ENCODE measurements at places on chromosomes 2 and 18.

DNA sequence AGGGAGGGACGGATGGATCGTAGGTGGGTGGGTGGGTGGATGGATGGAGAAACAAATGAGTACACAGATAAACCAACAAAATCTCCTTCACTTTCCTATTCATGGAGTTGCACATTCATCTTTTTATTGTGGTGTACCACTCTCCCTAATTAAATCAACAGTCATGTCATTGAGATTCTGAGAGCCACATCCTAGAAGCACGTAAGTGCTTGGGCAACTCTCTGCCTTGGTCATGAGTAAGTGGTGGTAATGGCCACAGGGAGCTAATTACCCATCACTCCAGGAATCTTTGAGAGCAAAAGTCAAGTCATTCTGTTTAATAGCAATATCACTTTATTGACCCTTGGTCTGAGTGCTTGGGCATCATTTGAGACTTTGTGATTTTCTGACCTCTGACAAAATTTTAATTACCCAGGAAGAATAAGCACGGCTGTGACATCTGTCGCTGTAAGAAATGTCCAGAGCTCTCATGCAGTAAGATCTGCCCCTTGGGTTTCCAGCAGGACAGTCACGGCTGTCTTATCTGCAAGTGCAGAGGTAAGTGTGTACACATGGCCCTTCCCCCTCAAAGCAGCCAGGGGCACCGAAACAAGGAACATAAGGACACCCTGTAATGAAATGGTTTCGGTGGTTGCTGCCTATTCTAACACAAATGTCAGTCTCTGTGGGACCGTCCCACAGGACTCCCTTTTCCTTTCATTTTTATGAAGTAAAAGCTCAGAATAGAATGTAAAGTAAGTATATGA lies 85.9 kb downstream of the FEZ2 start:
- no peak for DNase-seq

GRCh38 chr2:105747991-105748390 lies 3.3 kb downstream of the NCK2 start:
- no peak for DNase-seq

DNA sequence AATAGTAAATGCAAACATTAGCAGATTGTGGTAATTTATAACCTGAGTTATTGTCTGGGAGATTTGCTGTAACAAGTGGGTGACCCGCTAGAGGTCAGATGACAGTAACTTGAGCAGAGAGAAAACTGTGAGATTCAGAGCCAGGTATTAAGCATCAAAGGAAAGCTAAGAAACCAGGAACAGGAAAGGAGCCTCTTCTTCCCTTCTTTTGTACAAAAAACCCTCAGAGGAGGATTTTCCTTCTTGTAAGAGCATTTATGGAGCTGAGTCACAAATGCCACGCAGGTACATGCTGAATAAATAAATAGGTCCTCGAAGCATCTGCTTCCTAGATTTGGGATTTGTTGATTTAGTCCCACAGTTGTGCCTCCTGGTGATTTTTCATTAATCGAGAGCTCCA lies 146.5 kb downstream of the SH3BP4 start:
- peak; percentile 41 for DNase-seq

DNA sequence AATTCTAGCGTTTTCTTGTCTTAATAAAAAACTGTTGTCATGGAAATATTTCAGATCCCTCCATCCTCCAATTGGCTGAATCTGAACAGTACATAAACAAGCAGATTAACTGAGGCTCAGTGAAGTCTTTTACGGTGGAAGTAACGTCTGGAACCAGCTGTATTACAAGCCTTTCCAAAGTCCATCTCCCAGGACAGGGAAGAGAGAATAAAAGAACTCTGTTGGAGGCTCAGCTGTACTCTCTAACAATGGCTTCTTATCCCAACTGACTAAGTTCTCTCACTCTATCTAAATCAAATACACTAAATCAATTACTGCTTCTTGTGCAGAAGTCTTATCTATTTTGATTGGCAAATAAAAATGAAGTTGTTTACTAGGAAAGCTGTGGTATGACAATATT lies 19.9 kb upstream of the NEDD4L start:
- DNase-seq = no peak

GRCh38 chr2:160679686-160680085 lies 186.1 kb upstream of the RBMS1 start:
- DNase-seq = no peak

Measured in A549 (cell line).